ENCODE measurements at places on chromosomes 4 and X.

GRCh38 chr4:38230821-38231563 is 270.8 kb downstream of the PTTG2 start:
- DNase-seq = no peak

DNA sequence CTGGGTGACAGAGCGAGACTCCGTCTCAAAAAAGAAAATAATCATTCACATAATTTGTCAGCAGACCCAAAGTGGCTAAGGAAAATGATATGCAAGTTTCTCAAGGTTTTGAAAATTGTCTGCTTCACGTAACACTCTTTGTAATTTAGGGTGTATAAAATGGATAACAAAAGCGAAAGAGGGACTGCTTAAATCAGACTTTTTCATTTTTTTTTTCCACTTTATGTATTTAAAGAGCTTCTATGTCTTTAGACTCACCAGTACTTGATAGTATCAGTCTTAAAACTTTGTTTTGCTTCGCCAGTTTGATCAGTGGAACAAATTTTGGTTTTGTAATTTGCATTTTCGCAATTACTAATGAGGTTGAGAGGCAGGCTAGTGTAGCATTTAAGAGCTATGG is 34.6 kb downstream of the USP9X start:
- DNase-seq = no peak

DNA sequence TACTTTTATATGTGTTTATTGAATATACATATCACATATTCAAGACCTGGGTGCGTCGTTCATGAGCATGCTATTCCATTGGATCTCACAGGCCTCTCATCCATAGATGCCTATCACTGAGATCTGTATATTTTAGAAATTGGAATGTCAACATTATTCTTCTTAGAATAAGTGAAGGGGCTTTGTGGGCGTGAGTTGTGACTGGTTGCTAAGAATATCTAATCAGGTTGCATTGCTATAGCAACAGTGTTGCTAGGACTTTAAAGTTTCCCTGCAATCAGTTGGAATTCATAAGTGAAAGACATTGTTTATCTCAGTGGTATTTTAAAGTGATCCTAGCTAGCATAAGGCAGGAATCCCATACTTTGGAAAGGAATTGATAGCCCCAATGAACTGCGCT is 36.7 kb upstream of the ANK2 start:
- no peak for DNase-seq

GRCh38 chr4:71602289-71602900 is 181.5 kb downstream of the GC start:
- DNase-seq = no peak

GRCh38 chr4:189033801-189034347 is 894.6 kb downstream of the TRIML1 start:
- DNase-seq = no peak

DNA sequence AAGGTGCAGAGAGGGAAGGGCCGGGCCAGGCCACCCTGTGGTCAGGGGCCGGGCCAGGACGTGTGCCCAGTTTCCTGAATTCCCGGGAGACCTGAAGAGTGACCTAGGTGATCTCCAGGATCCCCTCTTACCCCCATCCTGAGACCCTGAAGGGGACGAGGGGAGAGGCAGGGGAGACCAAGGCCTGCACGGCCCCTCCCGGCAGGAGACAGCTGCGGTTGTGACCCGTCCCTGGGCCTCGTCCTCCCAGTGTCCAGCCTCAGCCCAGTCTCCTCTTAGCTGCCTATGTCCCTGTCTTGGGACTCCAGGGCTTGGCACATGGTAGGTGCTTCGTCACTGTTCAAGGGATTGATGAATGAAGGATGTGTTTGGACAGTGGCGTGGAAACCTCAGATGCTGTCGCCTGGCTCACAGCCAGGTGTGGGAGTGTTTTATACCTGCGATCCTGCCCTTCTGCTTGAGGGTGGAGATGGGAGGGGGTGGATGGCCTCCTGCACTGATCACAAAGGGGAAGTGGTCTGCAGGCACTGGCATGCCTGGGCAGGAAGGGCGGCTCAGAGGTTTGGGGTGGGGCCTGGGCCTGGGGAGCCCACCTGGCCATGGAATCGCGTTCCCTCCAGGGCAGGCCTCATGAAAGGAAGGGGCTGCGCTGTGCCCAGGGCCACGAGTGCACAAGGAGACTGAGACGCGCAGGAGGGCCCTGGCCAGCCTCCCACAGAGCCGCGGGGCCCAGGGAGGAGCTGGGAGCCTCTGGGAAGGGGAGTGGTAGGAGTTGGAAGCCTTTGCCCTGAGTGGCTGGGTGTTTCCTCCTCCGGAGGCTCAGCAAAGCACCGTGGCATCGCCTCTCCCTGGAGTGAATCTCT is 6.9 kb downstream of the SH3TC1 start:
- no peak for DNase-seq

DNA sequence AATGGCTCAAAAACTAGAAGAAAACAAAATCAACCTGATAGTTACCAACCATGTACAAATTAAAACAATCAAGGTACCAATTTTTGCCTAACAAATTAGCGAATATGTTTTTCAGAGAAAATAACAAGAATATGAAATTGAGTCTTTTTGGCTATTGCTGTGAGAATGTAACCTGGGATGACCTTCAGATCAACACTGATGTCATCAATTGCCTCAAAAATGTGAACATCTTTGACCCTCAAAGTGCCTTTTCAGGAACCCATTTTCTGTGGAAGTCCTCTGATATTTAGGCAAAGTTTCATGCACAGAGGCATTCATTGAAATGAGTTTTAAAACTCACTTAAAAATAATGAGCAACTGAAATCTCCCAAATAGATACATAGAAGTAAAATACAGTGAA is 6.1 kb downstream of the RELL1 start:
- DNase-seq = no peak

DNA sequence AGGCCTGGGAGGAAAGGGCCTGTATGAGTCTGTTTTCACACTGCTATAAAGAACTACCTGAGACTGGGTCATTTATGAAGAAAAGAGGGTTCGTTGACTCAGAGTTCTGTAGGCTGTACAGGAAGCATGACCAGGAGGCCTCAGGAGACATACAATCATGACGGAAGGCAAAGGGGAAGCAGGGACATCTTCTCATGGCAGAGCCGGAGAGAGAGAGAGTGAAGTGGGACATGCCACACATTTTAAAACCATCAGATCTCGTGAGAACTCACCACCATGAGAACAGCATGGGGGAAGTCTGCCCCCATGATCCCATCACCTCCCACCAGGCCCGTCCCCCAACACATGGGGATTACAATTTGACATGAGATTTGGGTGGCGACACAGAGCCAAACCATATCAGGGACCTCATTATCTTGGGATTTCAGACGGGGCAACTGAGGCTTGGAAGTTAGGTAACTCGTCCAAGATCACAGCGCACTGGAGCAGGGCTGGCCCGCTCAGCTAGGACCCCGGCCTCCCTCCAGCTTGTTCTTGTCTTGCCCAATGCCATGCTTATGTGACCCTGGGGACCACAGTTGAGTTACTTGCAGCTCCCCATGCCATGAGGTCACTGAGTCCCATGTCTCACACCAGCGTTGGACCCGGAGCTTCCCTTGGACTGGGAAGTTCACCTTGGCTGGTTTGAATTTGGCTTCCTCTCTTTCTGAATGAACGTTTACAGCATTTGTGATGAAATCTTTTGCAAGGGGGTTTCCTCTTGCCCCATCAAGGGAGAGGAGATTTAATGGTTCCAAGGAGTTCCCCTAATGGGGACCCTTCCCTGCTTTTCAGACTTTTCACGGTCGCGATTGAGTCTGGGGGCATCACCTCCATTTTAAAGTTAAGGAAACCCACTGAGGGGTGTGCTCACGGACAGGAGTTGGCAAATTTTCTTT is 18.1 kb downstream of the HTRA3 start:
- no peak for DNase-seq

DNA sequence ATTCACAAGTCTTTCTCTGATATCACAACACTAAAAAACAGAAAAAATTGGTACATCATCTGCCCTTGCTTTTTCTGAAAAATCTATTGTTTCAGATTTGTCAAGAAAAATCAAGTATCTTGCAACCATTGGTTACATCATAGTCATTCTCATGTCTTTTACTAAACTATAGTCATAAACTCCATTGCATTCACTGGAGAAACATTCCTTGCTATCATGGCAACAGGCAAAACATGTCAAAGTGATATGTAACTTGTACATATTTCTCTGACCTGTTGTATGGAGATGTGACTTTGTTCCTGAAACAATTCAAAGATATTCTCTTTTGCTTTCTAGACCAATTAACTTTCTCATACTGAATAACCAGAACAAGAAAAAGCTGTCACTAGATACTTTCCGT is 121.9 kb upstream of the ANK2 start:
- DNase-seq = no peak

- DNase-seq = no peak
Observed at GRCh38 chr4:30756553-30756952, 36.4 kb downstream of the PCDH7 start.

DNA sequence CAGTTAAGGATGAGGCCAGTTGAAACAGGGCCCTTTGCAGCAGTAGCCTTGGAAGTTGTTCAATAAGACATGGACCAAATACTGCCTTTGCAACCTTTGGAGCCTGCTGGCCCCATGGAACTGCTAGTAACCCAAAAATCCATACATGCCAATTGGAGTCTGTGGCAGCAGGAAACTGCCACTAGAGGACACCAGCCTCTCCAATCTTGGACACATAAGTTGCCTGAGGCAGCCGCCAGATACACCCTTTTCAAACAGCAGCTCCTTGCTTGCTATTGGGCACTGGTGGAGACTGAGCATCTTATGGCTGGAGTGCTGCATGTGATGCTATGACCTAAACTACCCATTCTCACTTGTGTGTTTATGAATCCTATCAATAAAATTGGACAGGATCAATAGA is 14.8 kb upstream of the LAP3 start:
- DNase-seq = no peak

DNA sequence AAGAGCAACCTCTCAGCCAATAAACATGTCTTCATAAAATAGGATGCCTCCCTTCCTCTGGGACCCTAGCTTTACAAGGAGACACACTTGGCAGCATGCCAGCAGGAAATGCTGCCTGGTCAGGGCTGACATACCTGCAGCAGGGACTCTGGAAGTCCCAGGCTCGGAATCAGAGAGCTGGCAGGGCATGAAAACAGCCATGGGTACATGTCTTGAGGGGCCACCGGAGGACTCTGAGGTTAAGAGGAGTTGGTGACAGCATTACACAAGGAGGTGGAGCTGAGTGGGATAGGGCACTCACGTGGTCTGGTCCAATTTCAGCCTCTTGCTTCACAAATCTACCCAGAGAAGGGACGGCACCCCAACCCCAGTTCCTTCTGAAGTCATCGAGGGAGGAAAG is 15.7 kb downstream of the MSX1 start:
- DNase-seq = no peak
